ENCODE measurements at places on chromosomes 7 and 10. TPM values are rescaled to one million over a fixed set of nuclear protein-coding genes. Genes with fewer than 3 reads are reported as not detected.

SPRN gene
- not detected for polyA plus RNA-seq

GRCh38 chr10:121851786-121852185, 76.0 kb downstream of the ATE1 start:
- no peak for DNase-seq

DNA sequence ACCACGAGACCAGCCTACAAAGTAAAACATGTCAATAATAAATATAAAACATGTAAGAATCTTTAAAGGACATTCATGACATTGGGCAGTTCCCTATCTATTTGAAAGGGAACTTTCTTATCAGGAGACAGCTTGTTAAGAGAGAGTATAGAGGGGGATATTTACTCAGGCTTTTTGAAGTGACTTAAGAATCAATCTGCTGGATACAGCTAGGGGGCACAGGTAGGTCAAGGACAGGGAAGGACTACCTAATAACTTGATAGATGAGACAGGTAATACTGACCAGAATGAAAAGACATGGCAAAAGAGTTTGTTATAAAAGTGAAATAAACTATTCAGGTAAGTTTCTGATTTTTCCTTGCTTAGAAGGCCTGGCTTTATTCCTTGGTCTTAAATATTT, 21.8 kb upstream of the LRRD1 start:
- DNase-seq: no peak

KCND2 gene
- polyA plus RNA-seq: 0.78 TPM

GRCh38 chr7:22572937-22573336, 72.9 kb upstream of the STEAP1B start:
- DNase-seq: no peak

GRB10 gene
- 15.7 TPM for polyA plus RNA-seq

GRCh38 chr10:56139405-56139804, 221.7 kb downstream of the ZWINT start:
- no peak for DNase-seq

- DNase-seq: no peak
These were observed 2.2 kb downstream of the STRIP2 start for GRCh38 chr7:129436335-129436923.

- no peak for DNase-seq
These were observed 100.1 kb upstream of the STK17A start for GRCh38 chr7:43482679-43483252.

GRCh38 chr7:85928500-85928899, 715.2 kb upstream of the GRM3 start:
- no peak for DNase-seq

FZD8 gene
- 33.8 TPM for polyA plus RNA-seq

NME8 gene
- not detected for polyA plus RNA-seq

SPDYE3 gene
- polyA plus RNA-seq: not detected

NRAP gene
- 6.8 TPM for polyA plus RNA-seq

DNA sequence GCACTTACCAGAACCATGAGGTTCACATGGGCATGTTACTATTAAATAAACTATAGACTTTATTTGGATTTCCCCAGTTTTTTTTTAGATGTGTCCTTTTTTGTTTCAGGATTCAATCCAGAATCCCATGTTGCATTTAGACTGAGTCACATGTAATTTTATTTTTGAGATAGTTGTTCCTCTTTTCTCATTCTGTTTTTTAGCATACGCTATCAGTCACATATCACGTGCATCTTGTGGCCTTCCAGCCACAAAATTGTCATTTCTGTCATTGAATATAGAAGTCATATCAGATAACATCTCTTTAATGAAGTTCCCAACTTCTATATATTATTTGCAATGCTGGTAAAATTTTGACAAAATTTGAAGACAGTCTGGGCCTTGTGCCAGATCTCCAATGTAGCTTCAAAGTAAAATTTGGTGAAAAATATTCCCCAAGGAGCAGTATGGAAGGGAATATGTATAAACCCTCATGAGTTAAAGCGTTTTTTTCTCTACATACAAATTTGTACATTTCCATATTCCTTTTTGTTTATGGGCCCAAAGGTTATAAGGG, 132.3 kb upstream of the MKI67 start:
- DNase-seq: no peak

DNA sequence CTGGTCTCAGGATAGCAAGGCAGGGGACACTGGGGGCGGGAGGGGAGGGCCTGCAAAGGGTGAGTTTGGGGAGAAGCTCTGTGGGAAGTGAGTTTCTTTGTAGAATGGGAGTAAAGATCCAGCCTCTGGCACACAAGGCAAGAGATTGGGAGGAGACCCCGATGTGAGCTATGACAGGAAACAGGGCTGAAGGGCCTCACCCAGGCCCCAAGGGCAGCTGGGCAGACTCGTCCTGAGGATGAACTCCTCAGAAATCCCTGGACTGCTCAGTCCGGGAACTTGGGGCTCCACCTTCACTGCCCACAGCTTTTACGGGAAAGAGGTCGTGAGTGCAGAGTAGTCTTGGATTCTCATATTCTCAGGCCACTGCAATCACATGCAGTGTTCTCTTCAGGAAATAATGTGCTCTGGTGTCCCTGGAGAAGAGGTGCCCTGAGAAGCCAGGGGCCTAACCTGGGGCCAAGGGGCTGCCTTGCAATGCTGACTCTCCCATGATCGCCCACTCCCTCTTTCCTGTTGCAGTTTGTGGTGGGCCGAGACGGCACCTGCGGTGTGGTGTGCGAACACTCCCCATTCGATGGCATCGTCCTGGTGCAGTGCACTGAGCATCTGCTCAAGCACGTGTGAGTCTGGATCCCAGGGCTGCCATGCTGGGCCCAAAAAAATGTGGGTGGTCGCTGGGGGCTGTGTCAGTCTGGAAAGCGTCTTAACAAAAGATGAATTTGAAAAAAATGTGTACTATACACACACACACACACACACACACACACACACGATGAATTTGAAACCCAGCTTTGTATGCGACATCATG, 31.3 kb upstream of the C10orf53 start:
- no peak for DNase-seq

GRCh38 chr10:88810196-88810961, 7.8 kb downstream of the LIPM start:
- no peak for DNase-seq

DNA sequence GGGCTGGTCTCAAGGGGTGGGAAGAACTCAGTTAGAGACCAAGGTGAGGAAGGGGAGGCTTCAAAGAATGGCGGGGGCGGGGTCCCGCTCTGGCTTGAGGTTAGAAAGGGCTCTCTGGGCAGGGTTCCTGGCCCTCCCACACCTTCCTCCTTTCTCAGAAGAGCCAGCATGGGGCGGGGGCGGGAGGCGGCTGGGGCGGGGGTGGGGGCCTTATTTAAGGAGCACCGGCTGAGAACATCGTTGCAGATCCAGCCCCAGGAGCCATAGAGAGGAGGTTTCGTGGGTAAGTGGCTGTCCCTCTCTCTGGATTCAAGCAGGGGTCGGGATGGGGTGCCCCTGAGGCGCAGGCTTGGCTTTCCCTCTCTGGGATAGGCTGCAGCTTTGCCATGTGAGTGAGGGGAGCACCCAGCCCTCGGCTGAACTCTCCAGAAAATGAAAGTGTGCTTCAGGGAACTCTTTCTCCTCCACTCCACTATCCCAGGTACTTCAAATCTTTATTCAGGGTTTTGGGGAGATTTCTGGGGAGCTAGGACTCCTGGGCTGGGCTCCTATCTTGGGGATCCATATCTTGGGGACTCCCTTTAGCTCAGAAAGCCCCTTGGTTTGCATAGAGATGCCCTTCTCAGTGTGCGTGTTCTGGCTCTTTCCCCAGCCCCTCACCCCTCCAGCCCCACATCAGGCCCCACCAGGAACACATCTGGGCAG, 3.3 kb upstream of the CUEDC2 start:
- DNase-seq: no peak

NANOS1 gene
- polyA plus RNA-seq: 6.3 TPM

- DNase-seq: no peak
These were observed 95.2 kb downstream of the PFKFB3 start for GRCh38 chr10:6297951-6298381.

- DNase-seq: no peak
These were observed 39.3 kb upstream of the NEBL start for GRCh38 chr10:20936396-20936795.

- no peak for DNase-seq
These were observed 227.5 kb downstream of the LRMDA start for GRCh38 chr10:75658915-75659314.

- DNase-seq: no peak
These were observed 339.4 kb upstream of the PHF14 start for GRCh38 chr7:10634239-10634638.

OR2AE1 gene
- not detected for polyA plus RNA-seq

DNA sequence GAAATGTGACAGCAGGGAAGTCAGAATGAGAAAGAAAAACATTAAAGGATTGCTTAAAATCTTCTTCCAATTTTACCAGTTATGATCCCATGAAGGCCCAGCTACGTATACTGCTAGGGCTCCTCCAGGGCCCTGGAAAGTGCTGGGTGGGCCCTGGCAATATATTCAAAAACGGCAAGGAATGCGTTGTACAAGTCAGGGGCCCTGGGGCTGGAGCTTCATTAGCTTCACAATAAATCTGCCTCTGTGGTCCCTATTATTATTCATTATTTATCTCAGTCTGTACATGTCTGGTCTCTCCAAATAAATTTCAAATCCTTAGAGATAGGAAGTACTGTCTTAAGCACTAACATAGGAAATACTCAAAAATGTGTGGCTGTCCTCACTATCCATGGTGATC, 7.6 kb downstream of the JAZF1 start:
- no peak for DNase-seq

DNA sequence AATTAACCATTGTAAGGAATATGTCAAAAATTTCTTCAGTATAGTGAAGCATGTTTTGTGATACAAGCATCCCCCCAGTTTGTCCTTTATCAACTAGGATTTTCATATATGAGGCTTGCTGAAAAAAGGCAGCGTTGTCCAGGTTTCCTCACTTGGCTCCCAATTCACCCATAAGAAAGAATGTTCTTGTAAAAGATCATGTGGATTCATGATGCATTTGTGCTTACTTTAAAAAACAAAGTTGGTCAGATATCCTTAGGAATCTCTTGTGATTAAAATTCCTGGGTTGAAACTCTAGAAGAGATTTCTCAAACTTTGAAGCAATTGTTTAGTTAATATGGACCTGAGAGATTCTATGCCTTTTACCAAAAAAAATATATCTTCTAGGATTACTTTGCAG, 181.8 kb downstream of the KIAA1217 start:
- no peak for DNase-seq

DNA sequence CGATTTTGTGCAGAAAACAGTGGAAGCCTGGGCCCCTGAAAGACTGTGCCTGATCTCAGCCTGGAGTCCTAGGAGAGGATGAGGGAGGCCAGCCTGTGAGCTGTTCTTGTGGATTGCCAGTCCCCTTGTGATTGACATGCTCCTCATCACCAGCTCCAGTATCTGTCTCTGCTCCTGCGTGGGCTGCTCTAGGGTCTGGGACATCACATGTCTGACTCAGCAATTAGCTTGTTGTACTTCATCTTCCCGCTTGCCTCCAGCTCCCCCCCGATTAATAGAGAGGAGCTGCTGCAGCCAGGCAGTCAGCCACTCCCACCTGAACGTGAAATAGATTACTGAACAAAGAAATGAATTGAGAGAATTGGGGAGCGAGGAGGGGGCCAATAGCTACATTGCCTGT, 99.6 kb upstream of the TBX20 start:
- no peak for DNase-seq

- DNase-seq: no peak
These were observed 64.5 kb upstream of the BTBD16 start for GRCh38 chr10:122206471-122207065.

GRCh38 chr10:128047991-128048818, 78.0 kb downstream of the MKI67 start:
- DNase-seq: peak; percentile 35

DNA sequence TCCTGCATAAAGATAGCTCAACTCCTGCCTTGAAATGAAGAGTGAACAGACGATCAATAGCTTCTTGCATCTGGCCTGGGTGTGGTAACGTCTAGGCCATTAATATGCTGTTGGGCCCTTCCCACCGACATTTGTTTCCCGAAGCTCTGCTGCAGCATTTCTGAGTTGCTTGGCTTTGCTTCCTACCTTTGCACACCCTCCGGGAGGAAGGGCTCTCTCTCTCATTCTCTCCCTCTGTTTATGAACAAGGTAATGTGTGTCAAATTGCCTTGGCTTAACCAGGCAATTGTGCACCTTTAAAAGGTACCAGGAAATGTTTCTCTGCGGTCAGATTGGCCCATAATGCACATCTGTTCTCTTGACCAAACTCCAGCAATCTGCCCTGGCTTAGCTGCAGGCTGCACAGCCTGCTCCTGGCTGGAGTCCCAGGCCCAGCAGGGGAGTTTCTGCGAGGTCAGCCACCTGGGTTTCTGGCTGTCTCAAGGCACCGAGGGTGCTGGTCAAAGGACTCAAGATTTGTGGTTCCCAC, 223.7 kb downstream of the SNX10 start:
- peak; percentile 20 for DNase-seq

DNA sequence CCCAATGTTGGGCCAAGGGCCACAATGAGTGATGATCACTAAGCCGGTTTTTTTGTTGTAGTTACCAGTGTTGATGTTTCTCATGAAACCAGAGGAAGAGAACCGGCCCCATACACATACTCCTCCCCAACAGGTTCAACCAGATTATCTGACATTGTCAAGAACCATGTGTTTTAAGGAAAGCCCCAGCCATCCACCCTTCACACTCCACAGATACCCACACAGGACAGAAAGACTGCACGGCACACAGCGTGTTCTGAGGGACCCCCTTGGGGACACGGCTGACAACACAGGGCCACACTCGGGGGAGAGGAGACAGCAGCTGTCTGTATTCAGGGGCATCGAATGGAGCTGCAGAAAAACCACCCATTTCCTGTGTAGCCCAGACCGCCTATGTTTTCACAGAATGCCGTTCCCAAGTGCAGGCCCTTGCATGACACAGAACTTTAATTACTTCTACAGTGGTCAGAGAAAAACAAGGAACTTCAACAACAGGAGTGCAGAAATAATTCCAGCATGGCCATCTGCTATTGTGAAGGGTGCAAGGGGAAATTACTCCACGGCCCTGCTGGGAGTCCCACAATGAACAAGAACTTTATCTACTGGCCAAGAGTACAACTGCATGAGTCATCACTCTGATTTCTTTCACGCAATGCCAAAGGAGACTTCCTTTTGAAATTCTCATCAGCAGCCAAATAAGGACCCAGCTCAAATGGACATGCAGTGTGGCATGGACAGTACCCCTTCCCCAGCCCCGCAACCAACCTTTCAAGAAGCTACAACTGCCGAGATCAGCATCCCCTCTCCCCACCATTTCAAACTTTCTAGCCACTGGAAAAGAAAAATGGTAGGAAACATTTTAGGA, 2.3 kb downstream of the KLF6 start:
- peak; percentile 79 for DNase-seq

GRCh38 chr7:98515201-98515600, 101.9 kb upstream of the NPTX2 start:
- DNase-seq: no peak

GRCh38 chr10:93096901-93097300, 23.2 kb downstream of the CYP26A1 start:
- no peak for DNase-seq

DNA sequence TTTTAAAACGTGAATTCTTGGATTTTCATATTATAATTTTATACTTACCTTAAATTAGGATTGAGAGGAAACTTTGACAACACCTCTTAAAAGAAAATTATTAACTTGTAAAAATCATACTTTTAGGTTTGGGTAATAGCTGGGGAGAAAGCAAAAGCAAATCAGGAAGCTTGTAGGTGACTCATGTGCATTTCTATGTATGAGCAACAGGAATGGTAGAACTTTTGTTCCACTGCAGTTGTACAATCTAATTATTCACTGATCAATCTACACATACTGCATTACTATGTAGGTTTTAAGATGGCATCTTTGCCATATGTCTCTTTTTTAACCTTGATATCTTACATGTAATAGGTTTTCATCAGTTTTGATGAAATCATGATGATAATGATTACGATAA, 223.2 kb downstream of the PRKG1 start:
- DNase-seq: no peak

SUN3 gene
- not detected for polyA plus RNA-seq

PLEKHS1 gene
- polyA plus RNA-seq: 0.07 TPM

- DNase-seq: no peak
These were observed 194.3 kb upstream of the PRKCQ start for GRCh38 chr10:6774406-6774805.

All from muscle of arm (tissue), 14 donors.